Fibroblast of lung (primary cell): ENCODE measurements at places on chromosomes 1 and 21.

DNA sequence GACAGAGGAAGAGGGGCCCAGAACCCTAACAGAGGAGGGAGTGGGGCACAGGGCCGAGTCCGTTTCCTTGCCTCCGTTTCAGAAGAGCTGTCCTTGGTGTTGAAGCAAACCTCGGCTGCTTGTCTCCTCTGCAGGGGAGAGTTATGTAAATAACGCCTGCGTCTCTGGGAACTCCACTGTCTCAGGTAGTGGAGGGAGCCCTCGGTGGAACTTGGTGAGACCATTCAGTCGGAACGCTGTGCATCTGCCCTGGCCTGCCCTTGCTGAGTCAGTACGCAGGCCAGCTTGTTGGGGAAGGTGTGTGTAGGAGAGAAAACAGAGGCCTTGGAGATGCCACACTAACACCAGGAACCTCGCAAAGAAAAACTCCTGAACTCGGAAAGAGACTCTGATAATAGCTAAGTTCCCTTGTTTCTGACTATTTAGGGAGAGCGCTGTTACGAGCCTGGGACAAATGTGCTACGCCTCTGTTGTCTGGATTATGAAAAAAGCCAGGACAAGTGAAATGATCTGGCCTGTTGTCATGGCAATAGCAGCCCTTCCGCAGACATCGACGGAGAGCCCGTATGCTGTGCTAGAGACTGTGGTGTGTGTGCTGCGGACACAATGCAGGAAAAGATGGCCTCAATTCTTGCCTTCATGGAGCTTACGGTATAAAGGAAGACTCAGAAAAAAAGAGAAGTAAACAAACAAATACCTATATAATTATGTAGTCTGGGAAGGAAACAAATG lies 94.6 kb upstream of the AKT3 start:
- peak; percentile 27 for DNase-seq

DNA sequence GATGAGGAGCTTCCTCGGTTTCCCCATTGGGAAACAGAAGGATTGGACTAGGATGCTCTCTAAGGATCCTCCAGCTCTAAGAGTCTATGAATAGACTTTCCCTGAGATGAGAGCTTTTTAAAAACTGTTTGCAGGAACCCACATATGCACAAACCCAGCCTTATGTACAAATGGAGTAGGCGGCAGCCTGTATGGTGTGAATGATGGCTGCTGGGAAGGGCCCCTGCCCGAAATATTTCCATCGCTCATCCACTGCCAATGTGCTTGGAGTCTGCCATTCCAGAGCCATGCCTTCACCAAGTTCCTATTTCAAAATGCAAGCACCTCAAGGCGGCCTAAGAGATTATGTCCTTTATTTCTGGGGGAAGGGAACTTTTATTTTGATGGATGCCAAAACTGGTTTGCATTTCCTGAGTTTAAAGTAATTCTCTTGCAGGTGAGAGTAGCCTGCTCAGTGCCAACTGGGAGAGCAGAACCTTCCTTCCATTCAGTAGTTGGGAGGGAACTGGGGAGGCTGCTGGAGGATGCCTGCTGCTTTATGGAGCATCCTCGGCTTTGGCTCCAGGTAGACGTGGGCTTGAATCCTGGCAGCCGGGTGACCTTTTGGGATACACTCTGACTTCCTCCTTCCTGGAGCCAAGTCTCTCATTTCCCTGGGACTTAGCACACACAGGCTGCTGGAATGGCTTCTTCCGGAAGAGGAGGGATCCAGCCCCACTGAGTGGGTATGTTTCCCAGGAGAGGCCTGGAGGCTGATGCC lies 165.9 kb downstream of the ACTL8 start:
- no peak for DNase-seq

- no peak for DNase-seq
Observed at GRCh38 chr21:46080171-46081021, 17.5 kb upstream of the COL6A2 start.

DNA sequence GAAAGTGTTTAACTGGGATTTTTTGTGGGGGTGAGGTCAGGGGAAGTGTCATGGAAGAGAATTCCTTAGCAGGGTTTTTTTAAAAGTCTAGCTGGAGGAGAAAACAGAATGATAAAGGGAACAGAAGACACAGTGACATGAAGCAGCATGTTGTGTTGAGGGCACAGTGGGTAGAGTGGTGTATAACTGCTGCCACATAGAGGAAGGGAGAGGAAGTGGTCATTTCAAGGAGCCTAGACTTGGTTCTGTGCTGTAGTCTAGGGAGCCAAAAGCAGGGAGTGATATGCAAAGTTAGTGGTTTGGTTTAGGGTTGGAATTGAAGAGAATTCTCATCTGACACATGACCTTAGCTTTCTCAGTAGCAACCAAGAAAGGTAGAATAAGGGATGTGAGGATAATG lies 10.2 kb downstream of the EEIG2 start:
- no peak for DNase-seq

DNA sequence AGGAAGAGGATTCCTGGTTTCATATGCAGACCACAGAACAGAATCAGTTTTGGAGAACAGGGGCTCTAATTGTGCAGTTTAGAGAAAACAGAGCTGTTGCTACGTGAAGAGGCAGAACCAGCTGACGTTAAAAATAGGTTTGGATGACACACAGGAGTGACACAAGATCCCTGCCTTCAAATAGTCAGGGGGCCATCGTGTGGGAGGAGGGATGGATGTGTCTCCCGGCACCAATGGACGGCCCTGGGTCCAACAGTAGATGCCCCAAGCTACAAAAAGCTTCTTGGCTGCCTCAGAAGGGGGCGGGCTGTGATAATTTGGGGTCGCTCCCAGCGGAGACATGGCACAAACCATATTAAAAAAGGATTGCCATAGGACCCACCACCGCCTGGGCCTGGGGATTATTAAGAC lies 87.8 kb downstream of the MRPL37 start:
- DNase-seq, result peak; percentile 38

DNA sequence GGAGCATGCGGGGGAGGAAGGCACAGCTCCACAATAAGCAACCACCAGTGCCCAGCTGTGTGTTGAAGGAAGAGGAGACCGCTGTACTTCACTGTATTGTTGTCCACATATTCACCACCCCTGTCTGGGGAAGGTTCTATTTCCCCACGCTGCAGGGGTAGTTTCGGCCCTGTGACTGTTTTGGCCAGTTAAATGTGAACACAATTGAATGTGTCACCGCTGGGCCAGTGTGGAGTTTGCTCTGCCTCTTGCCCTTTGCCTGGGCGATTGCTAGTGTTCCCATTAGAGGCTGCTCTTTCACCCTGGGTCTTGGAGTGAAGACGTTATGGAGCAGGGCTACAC lies 32.6 kb downstream of the UBE4B start:
- peak; percentile 28 for DNase-seq

DNA sequence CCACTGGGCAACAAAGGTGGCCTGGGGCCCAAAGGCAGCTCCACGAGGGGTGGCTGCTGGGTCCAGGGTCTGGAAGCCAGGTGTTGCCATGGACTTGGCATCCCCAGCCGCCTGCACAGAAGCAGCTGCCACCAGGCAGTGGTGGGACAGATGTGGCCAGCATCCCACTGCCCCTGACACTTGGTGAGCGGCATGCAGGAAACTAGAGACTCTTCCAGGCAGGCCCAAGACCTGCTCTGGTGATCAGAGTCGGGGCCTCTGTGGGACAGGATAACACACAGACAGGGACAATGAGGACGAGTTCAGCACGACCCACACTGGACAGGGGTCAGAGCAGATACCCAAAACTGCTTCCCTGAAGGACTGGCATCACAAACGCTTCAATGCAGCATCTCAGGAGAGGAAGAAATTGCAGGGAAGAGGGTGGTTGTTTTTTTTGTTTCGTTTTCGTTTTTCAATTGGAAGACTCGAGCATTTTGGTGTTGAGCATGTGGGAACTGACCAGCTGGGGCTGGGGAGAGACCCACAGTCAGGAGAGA lies 34.1 kb upstream of the RNF187 start:
- DNase-seq, result no peak

DNA sequence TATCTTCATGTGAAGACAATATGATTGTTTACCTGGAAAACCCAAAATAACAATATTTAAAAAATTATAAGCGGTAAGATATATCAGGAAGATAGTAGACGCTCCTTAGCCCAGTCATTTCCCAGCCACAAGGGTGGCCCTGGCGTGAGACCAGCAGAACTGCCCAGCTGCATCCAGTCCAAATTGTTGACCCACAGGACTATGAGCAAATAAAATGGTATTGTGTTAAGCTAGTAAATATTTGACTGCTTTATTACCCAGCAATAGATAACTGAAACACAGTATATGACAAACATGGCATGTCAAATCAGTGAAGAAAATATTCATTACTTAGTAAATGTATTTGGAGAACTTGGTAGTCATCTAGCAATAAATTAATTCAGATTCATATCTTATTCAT lies 294.3 kb upstream of the SPAG17 start:
- DNase-seq, result no peak

DNA sequence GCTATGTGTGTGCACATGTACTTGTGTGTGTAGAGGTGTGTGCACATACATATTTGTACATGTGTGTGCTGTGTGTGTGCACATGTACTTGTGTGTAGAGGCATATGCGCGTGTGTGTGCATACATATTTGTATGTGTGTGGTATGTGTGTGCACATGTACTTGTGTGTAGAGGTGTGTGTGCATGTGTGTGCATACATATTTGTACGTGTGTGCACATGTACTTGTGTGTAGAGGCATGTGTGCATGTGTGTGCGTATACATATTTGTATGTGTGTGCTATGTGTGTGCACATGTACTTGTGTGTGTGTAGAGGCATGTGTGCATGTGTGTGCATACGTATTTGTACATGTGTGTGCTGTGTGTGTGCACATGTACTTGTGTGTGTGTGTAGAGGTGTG lies 291.9 kb downstream of the AJAP1 start:
- DNase-seq, result no peak

- peak; percentile 57 for DNase-seq
Observed at GRCh38 chr1:100034470-100034869, 64.7 kb downstream of the SLC35A3 start.

- DNase-seq, result no peak
Observed at GRCh38 chr1:202659974-202660373, 50.3 kb downstream of the SYT2 start.

DNA sequence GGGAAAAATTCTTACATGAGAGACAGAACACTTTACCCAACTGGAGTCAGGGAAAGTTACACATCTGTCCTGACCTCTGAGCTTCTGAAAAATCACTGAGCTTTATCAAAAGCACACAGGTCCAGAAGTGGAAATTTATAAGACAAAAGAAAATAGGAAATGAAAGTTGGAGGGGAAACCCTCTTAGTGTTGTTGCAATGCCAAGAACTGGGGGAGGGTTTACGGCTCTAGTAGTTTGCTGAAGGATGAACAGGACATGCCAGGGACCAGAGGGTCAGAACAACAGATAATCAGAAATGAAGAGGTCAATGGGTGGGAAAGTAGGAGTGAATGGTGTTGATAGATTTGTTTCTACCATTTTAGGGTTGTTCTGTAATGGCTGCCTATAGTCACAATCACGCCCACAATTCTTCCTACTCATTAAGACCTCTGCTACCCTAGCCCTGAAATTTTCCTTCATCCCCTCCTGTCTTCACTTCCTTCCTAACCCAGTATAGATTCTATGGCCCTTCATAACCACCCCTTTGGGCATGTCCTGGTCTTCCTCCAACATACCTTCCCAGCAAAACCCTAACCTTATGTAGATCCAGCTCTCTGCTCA lies 30.3 kb upstream of the FMOD start:
- DNase-seq, result no peak

GRCh38 chr1:201259476-201260235 lies 23.6 kb upstream of the PKP1 start:
- DNase-seq, result peak; percentile 54

DNA sequence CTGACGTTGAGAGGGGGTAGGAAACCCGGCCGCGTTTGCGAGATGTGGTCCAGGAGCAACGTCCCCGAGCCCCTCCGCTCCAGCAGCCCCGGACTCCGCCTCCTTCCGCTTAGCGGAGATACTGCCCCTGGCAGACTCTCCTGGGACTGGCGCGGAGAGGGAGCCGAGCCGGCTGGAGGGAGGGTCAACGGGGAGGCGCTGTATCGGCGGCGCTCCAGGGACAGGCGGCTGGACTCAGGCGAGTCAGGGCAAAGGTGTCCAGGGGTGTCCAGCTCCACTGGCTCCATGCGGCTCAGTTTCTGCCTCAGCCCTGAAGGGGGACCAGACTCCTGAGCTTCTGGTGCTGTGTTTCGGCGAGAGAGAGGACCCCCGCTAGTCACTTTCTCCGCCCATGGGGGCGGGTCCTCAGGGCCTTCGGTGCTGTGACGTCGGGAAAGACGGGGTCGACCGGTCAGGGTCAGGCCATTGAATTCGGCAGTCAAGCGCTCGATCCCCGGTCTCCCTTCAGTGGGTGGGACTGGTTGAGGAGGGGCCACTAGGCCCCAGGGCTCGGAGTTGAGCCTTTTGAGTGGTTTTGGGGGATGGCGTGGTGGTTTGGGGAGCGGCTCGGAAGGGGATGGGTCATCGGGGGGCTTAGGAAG lies 2.8 kb upstream of the LIX1L start:
- DNase-seq, result peak; percentile 64

DNA sequence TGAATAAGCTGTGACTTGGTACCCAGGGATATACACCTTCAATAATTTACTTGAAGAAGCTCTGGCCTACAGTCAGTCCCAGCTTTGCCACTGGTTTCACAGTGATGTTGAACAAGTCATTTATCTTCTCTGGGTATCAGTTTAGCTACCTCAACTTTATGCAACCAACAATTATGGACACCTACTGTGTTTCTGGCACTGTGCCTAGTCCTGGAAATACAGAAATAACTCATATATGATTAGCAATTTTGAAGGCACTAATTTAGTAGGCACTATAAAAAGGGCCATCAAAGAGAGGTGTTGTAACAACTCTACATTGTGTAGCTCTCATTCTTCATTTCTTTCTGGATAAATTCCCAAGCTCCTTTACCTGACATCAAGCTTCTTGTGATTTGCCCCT lies 88.6 kb upstream of the SPATA6 start:
- no peak for DNase-seq

DNA sequence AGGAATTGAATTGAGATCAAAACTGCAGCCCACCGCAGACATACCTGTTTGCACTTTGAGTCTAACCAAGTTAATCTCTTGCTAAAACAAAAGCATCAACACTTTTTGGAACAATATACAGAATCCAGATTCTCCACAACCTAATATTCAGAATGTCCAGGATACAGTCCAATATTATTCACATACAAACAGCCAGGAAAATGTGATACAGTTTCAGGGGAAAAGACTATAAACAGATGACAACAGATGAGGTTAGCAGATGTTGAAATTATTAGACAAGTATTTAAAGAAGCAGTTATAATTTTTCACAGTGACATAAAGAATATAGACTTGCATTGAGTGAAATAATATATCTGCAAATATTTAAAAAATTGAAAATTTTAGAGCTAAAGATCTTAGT lies 678.1 kb upstream of the CXADR start:
- DNase-seq, result peak; percentile 9

DNA sequence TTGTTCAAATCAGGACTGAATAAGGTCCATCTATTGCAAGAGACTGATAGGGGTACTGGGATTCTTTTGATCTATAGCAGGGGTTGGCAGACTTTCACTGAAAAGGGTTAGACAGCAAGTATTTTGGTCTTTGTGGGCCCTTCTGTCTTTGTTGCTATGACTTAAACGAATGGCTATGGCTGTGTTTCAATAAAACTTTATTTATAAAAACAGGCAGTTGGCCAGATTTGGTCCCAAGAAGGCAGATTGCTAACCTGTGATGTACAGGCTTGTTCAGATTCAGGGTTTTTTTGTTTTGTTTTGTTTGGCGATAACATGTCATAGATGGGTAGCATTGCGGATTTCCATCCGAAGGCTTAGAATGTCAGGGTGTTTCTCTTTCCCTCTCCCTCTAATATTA lies 3.9 kb upstream of the BACE2 start:
- no peak for DNase-seq
